Activated CD4-positive, alpha-beta T cell treated with anti-CD3 and anti-CD28 coated beads, Interleukin-2, amount 10 ng/mL, durations not matched to agents 24 days and 14 days (primary cell): ENCODE measurements at places on chromosomes 5 and 9. TPM values are rescaled to one million over a fixed set of nuclear protein-coding genes. Genes with fewer than 3 reads are reported as not detected.

The LAMC3 gene
- total RNA-seq, result 0.07 and 0.09 TPM in 2 replicates

The CDX1 gene
- not detected in 2 replicates for total RNA-seq

The CEL gene
- total RNA-seq, result 1.8 and 2.0 TPM in 2 replicates

The FAM219A gene
- total RNA-seq, result 13.6 and 16.3 TPM in 2 replicates

The CARD6 gene
- total RNA-seq, result 1.7 and 1.8 TPM in 2 replicates

The GAS1 gene
- 0.14 TPM in 2 replicates for total RNA-seq

GRCh38 chr9:8447601-8448000 lies 648.0 kb upstream of the DMAC1 start:
- no peak for DNase-seq

DNA sequence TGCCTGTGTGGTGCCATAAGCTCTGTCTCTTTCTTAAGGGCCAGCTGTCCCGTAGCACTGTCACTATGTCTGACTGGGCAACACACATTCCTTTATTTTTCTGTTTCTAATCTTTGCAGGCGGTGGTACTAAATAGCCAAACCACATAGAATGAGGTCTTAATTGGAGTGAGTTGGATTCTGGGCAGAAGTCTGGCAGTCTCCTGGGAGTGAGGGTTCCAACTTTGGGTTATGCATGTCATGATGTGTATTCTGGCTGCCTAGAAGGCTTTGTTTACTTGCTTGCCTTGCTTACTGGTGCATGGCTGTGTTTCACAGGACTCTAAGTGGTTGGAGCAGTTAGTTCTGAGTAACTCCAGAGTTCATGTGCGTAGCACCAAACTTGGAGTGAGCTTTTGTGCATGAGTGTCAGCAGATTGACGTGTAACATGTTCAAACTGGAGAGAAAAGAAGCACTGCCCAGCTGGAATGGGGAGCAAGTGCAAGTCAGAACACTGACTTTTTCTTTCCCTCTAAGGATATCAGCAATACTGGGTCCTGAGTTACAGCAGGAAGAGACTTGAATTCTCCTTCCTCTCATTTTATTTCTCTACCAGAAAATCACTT lies 185.8 kb downstream of the PCSK1 start:
- no peak for DNase-seq

DNA sequence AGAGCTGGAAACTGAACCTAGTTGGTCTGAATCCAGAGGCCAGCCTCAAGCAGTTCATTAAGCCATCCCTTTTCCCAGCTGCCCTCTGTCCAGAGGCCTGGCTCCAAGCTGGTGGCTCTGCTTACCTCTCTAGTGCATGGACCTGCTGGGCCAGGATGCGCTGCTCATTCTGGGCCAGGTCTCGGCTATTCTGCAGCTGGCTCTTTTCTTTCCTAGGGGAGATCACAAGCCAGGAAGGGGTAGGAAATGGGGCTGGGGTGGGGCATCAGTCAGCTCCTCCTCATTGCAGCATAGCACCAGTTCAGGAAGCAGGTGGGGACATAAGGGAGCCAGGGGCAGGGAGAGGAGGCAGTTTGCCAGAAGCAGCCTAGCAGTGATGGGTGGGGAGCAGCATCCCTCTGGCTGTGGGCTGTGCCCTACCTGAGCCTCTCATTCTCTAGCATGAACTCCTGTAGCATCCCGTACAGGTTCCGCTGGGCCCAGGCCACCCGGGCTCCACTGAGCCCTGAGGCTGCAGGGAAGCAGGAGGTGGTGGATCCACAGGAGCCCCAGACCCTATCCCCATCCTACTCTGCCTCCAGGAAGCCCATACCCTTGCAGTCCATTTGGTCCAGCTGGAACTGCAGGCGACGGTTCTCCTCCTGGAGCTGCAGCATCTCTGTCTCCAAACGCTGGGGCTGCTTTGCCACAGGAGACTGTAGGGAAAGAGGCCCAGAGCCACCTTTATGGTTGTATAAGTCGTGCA lies 5.2 kb downstream of the KIF12 start:
- DNase-seq, result no peak

DNA sequence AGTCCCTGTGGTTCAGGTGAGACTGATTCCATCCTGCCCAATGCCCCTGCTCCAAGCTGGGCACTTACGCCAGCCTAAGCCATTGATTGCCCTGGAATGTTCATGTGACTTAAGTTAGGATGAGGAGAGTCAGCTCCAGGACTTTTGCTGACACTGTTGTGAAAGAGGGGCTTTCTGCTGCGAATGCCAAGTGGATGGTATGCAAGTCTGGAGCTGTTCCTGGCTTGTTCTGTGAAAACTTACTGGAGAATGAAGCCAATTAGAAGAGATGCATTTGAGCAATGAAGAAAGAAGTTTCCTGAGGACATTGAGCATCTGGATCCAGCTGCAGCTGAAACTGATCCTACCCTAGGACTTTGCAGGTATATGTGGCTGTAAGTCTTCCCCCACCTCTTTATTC lies 61.2 kb upstream of the ZFR start:
- DNase-seq, result no peak

DNA sequence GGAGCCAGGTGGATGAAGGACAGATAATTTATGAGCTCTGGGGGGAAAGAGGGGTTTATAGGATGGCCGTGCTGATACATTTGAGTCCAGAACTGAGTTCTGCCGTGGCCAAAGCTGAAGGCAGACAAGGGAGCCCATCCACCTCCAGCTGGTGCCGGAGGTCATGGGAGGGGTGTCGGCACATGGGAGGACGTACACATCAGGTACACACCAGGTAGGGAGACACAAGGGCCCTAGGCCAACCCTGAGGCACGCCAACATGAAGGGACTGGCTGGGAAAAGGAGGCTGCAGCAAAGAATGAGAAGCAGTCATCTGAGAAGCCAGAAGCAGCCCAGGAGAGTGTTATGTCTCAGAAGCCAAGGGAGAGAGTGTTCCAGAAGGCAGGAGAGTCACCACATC lies 2.1 kb upstream of the GPRIN1 start:
- DNase-seq, result no peak

DNA sequence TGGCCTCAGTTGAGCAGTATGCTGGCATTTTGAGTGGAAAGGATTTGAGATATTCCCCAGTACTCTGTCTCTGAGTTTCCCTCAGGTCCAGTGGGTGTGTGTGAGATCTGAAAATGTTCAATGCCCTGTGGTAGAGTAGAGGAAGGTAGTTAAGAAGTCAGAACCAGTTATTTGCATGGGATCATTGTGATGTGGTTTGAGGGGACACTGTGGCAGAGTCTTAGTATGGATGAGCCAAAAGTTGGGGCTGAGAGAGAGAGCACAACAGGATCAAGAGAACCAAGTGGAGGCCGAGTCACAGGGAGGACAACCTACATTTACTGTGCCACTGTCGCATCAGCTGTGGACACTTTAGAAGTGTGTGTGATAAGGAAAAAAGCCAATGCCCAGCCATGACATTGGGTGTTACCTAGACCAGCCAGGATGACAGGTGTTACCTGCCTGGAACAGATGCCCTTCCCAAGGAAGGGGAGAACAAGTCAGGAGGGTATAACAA lies 128.9 kb upstream of the IL12B start:
- no peak for DNase-seq

DNA sequence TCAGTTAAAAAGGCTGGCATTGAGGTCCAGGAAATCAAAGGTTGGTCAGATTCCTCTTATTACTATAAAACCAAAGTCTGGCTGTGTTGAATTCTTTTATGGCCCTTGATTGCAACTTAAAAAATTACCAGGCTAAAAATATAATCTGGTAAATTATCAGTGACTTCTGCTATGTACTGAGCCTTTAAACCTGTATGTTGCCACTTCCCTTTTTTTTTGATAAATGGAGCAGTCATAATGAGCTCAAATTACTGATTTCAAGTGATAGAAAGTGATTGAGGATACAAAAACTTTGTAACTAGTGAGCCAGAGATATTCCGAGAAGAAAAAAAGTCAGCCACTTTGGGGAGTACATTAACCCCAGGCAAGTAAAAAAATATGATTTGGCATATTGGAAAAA lies 100.1 kb downstream of the GIN1 start:
- no peak for DNase-seq

DNA sequence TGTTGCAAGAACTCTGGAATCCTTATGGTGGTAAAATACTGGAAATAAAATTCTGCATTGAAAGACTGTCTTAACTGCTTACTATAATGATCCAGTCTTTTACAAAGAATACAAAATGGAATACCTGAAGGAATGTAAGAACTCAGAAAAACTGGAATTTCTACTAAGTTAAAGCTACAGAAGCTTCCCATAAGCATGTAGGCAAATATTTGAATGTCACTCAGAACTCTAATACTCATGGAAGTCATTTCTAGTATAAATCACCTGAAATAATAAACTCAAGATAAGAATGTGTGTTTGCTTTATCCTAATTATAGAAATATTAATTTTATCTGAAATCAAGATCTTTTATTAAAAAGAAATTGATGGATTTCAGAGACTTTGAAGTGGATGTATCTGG lies 54.8 kb downstream of the FEM1C start:
- no peak for DNase-seq

DNA sequence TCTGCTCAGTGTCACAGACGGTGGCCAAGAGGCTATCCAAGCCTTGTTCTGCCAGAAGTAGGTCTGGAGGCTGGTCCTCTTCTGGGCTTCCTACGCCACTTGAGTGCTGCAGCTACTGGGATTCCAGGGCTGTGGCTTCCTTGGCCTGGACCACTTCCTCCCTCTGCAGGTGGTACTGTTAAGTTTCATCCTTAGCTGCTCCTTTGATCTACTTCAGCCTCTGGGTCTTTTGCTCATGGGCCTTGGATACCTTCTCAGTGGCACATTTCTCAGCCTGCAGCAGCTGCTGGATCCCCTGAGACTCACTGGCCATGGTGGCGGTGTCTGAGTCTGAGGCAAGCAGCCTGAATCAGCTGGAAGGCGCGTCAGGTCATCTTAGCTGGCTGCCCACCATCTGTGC lies 10.3 kb downstream of the CNOT8 start:
- DNase-seq, result peak; percentile 59

GRCh38 chr5:148586796-148587195 lies 67.5 kb downstream of the HTR4 start:
- DNase-seq, result peak; percentile 18

DNA sequence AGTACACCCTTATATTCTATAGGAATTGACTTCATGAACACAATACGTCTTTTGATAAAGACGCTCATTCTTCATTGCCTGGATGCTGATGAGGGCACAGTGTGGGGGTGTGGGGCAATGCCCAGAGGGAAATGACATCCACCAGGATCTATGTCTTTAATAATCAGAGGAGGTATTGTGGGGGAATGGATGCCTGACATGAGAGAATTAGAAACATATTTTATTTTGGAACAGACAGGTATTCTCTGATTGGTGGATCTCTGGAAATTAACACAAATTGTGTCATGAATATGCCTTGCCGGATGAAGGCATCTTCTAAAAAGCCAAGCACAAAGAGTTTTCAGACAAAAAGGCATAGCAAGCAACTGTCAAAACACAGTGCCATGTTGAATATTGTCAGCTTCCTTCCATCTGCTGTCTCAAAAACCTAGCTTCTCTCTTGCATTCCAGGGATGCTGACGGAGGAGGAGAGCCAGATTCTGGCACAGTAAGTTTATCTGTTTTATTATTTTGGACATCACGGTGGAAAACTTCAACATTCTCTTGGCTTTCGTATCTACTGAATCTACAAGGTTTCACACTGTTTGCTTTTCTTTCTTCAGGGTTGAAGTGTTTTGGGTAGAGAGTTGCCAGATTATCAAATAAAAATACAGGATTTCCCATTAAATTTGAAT lies 3.9 kb upstream of the C5orf58 start:
- DNase-seq, result no peak

GRCh38 chr5:61313960-61314681 lies 17.9 kb upstream of the ZSWIM6 start:
- no peak for DNase-seq

- no peak for DNase-seq
Measured at GRCh38 chr9:109906766-109907382, 126.9 kb downstream of the PALM2AKAP2 start.

DNA sequence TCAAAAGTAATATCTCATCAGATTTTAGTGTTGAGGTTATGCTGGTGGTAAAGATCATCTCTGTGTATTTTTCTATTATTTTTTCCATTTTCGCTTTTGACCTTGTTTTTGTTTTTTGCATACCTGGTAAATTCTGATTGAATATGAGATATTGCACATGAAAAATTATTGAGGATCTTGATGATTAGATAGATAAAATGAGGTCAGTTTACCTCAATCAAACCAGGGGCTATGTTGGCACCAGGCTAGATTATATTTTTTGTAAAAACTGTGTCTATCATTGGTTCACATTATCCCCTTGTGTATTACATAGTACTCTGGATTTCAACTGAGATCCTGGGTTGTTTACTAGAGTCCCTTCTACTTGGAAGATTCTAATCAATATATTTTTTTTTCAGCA lies 774.9 kb upstream of the ZNF608 start:
- DNase-seq, result no peak

- no peak for DNase-seq
Measured at GRCh38 chr5:113117543-113118115, 141.0 kb downstream of the DCP2 start.

- DNase-seq, result no peak
Measured at GRCh38 chr5:80184235-80185023, 71.4 kb downstream of the SERINC5 start.

GRCh38 chr5:79263290-79263689 lies 27.4 kb downstream of the JMY start:
- no peak for DNase-seq

GRCh38 chr9:3750321-3750720 lies 224.5 kb upstream of the RFX3 start:
- no peak for DNase-seq

- DNase-seq, result peak; percentile 90
Measured at GRCh38 chr5:65925044-65925600, 1.3 kb upstream of the ERBIN start.

DNA sequence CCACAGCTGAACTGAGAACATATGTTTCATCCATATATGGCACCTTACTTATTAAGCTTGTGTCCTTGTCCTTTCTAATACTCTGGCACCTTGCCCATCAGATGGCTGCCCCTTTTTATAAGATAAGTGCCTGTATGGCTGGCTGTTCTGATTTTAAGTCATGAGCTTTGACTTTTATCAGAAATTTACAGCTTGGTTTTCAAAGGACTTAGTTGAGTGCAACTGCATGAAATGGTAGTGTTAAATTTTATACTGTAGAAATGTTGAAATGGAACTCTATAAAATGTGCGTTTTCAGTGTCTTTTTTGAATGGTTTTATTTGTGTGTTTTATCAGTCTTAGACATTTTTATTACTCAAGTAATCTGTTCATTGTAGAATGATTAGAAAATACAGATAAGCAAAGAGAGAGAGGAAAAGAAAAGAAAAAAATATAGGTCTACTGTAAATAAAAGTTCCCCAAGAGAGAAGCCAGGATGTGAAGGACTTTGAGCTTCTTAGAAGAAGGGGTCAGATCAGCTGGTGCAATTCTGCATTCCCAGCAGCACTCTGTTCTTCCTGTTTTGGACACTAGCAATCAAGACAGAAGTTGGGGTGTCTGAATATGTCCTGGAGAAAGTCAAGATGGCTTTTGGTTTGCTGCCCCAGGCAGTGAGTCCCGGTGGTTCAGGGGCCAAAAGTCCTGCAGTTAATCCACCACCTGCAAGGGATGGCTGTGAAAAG lies 38.9 kb downstream of the ARHGAP26 start:
- DNase-seq, result no peak
